Fibroblast of skin of left biceps (primary cell): ENCODE measurements at places on chromosomes 5 and 9.

DNA sequence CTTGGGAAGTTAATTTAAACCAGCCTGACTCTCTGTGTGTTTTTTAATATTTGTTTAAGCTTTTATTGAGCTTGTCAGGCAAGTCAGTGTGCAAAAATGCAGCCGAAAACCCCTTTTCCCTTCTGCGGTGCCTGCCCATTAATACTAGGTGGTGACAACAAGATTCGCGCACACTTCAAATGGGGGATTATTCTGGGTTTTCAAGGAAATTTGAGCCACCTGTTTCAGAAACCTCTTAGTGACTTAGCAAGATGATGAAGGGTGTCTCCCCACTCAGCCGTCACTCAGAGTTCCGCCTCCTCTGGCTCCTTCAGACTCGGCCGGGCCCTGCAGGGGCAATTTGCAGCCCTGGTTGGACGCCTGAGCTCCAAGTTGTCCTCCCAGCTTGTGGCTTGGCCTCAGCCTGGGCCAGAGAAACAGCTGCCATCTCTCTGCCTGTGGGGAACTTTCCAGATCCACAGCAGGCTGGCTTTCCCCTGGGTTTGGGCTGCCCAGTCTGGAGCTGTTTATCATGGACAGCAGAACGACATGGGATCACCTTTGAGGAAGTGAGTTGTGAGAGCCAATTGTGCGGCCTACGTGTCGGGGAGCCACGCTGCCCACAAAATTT lies 75.9 kb downstream of the SPRY4 start:
- peak; percentile 87 for DNase-seq

DNA sequence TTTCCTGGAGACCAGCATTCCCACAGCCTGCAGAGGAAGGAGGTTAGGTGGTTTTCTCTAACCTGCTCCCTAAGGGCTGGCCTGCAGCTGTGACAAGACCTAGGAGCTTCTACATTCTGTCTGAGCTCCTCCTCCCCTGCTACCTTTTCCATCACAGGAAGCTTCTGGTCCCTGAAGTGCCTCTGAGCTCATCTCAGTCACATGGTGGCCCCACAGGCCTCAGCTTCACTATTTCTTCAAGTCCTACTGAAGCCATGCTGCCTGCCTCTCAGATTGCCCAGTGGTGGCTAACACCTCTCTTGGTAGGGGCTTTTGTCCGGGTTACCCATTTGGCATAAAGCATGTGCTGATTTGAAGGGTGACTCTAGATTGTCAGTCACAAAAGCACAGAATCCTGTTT lies 259.4 kb downstream of the CRB2 start:
- no peak for DNase-seq

- no peak for DNase-seq
Observed at GRCh38 chr9:96133321-96134021, 168.5 kb downstream of the HSD17B3 start.

GRCh38 chr9:134466869-134467616 lies 140.8 kb downstream of the RXRA start:
- DNase-seq = no peak

- no peak for DNase-seq
Observed at GRCh38 chr9:125758986-125759763, 12.0 kb downstream of the PBX3 start.

DNA sequence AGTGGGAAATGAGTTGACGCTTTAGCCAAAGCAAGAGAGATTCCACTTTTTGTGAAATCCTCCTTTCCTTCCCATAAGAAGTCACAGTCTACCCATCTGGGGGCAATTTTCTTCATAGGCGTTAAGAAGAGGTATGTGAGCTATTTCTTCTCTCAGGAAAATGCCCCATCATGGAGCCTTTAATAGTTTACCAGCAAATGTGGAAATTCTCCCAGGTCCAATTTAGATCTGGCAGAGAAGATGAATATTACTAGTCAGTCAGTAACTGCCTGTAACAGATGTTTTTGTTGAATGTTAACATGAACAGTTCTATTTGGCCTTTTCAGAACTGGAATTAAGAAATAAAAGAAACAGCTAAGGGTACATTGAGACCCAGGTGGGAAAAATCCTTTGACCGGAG lies 156.4 kb upstream of the RFX3 start:
- no peak for DNase-seq

GRCh38 chr5:178442405-178443257 lies 147.6 kb downstream of the COL23A1 start:
- no peak for DNase-seq

DNA sequence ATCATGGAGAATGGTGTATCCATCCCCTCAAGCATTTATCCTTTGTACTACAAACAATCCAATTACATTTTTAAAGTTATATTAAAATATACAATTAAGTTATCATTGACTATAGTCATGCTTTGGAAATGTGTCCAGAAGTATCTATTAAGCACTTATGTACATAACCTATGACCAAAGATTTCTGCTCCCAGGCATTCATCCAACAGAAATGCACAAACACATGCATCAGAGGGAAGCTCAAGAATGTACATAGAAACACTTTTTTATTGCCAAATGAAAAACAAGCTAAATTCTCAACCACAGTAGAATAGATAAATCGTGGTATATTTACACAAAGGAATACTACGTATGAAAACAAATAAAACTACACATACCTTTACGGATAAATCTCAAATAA lies 700.5 kb upstream of the ZNF608 start:
- peak; percentile 36 for DNase-seq

DNA sequence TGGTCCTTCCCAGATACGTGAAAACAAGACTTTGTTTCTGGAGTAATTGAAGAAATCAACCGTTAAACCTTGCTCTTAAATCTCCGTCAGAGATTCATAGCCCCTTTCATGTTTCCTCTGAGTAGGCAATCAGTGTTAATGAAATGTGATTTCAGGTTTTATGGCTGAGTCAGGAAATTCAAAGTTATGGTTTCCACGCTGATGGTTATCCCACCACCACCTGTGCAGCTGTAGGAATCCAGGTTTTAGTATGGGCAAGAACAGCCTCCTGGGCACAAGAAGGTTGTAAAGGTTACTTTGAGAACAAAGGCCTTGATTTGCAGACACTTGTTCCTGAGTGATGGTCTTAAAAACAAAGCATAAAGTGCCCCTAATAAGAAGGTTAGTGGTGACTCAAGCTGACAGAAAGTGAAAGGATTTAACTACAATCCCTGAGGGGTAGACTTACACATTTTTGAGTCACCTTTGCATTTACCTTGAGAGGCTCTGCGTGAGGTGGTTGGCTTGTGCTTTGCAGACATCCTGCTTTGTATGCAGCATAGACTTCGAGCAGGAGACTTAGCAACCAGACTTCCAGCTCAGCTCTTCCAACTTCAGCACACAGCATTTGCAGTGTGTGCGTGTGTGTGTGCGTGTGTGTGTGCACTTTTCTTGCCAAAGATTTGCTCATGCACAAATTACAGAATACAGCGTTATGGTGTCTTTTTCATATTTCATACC lies 159.6 kb downstream of the TLE4 start:
- DNase-seq = no peak

DNA sequence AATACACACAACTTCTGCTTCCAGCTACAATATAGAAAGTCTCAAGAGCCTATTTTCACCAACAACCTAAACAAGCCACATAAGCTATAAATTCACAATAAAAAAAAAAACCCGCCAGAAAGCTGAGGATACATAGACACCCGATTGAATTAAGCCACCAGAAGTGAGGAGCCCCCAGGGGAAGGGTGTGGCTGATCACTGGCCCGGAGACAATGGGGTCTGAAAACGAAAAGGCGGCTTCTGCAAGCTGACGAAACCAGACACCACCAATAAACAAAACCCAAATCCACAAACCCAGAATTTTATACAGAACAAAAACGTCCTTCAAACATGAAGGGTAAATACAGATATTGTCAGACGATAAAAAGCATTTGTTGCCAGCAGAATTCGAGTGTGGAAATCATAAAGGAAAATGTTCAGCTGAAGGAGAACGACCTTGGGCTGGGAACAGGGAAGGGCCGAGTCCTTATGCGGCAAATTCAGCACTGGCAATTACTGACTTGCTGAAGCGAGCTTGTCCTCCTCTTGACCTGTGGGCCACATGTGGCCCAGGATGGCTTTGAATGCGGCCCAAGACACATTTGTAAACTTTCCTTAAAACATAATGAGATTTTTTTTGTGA lies 39.6 kb upstream of the CEP72 start:
- no peak for DNase-seq

GRCh38 chr9:21070171-21070571 lies 7.6 kb downstream of the IFNB1 start:
- peak; percentile 92 for DNase-seq

- DNase-seq = no peak
Observed at GRCh38 chr5:125327676-125328075, 581.2 kb upstream of the ZNF608 start.
